NCI-H187 (cell line): ENCODE measurements at places on chromosomes 12 and 14.

DNA sequence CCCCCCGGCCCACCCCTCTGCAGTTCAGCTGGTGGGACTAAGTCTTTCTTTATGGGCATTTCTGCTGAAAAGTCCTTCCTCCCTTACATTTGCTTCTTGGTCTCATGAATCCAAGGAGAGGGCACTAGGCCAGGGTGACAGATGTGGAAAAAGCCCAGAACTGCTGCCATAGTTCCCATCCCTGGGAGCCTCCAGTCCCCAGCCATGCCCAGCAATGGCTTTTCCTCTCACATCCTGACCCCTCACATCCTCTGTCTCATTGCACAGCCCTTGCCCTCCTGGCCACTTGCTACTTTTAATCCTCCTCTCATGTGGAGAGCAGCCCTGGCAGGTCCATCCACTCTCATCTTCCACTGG, 122.5 kb downstream of the ZFP36L1 start:
- no peak for DNase-seq

- no peak for DNase-seq
Observed at GRCh38 chr12:47813511-47814196, 6.0 kb downstream of the HDAC7 start.

DNA sequence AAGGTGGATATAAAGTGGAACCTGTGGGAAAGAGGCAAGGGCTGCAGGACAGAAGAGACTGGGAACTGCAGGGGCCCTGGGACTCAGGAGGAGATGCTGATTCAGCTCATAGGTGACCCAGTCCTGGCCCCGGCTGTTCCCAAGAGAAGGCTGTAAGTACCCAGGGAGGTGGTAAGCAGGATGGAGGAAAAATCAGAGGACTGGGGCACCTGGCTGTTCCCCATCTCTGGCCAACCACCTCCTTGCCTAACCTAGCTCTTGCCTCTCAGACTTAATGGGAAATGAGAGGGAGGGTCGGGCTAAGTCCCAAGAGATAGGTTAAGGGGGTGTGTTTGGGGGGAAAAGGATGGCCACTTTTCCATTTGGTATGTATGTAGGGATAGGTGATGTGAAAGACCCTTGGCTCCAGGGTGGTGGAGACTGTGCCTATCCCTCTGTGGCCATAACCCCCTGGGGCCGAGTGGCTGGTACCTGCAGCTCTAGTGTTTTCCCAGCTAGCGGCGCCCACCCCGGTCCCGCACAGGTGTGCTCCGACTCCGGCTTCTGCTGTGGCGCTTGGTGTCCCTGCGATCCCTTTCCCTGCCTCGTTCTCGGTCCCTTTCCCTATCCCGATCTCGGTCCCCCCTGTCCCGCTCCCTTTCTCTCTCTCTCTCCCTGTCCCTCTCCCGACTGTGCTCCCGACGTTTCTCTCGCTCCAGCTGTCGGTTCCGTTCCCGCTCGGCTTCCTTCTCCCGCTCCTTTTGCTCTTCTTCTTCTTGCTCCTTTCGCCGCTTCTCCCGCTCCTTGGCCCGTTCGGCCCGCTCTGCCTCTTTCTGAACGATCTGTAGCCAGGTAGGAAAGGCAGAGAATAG, 1.6 kb upstream of the CDH24 start:
- no peak for DNase-seq

DNA sequence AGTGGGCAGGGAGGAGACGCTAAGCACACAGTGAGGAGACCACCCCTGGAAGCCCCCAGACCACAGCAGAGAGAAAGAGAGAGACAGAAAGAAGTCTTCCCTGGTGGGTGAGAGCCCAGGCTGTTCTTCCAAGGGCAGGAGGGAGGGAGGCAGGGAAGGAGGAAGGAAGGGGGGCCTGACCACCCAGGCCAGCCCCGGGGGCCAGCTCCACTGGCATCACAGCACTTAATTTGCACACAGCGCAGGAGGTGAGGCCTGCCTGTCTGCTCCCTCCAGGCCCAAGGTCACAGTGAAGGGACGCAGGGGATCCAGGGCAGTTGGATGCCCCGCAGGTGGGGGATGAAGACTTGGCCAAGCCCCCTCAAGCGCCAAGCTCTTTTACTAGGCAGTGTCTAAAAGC, 141.9 kb upstream of the C14orf180 start:
- DNase-seq = no peak

DNA sequence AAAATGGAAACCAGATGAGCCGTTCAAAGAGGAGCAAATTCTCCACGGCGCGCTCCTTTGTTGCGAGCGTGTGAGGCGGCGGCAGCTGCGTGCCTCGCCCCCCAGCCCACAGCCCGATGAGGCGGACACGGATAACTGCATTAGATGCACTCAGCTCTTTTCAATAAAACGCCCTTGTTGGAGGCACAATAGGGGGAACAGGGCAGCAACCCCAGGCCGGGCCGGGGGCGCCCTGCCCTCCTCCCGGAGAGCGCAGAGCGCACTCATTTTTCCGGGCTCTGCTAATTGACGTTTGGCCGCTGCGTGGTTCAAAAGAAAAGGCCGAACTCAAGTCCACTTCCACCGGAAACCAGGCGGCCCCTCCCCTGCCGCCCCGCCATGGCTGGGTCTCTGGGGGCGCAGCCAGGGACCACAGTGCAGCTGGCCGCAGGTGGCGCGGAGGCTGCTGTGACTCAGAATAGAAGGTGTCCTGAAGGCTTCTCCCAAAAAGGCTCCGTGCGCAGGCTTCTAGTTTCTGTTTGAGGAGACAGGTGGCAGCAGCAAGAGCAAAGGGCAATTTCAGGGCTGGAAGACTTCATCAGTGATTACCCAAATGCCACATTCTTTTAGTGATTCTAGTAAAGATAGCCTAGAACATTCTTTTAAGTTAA, 29.0 kb upstream of the SMOC1 start:
- DNase-seq = no peak

DNA sequence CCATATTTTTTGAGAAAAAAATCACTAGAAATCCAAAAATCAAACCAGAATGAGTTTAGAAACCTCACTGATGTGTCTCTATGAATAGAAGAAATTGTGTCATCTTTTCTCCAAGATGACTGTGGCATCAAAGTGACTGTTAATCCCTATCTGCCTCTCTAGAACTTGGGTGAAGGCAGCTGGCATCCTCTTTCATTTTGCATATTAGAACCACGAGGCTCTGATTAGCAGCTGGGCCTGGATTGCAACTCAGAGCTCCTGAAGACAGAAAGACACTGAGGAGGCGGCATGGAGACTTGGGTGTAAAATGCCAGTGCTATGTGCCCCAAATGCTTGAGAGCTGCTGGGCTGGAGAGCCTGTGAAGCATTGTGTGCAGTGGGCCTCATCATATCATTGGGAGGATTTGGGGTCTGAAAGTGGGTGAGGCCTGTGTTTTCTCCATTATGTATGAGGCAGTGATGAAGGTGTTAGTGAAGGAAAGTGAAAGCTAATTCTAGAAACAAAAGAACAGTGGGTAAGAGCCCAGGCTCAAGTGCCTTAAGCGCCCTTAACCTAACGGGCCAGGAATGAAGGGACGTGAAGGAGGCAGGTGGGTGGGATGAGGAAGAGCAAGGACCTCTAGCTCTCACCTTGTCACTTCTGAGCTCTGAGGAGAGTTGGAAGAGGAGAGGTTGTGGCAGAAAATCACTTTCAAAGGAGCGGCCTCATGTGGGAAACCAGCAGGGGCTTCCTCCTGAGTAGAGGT, 26.2 kb downstream of the NKX2-8 start:
- peak; percentile 54 for DNase-seq

DNA sequence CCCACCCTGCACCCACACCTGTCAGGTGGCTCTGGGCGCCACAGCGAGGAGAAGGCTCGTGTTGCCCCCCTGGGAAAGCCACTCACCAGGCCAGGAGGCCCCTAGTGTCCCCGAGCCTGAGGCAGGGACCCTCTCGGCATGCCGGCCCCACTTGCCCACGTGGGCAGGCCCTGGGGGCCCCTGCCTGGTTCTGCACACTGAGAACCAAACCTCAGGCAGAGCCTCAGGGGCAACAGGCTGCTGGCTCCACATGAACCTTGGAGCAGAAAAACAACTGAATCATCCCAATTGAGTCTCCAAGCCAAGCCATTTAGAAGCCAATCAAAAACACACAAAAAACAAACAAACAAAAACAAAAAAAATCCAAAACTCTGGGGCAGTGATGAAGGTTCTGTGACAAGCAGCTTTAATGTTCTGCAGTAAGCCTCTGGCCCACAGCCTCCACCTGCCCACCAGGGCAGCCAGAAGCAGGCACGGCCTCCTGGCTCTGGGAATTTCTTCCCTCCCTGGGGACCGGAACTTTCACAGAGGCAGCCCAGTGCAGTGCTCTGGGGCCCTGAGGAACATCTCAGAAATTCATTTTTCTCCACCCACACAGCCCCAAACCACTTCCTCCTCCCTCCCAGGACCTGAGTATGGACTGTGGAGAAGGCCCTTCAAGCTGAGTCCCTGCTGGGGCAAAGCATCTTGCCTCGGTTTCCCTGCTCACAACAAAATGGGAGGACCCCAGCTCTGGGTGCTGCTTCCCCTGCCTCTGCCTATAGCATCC, 90.2 kb downstream of the CHGA start:
- no peak for DNase-seq

DNA sequence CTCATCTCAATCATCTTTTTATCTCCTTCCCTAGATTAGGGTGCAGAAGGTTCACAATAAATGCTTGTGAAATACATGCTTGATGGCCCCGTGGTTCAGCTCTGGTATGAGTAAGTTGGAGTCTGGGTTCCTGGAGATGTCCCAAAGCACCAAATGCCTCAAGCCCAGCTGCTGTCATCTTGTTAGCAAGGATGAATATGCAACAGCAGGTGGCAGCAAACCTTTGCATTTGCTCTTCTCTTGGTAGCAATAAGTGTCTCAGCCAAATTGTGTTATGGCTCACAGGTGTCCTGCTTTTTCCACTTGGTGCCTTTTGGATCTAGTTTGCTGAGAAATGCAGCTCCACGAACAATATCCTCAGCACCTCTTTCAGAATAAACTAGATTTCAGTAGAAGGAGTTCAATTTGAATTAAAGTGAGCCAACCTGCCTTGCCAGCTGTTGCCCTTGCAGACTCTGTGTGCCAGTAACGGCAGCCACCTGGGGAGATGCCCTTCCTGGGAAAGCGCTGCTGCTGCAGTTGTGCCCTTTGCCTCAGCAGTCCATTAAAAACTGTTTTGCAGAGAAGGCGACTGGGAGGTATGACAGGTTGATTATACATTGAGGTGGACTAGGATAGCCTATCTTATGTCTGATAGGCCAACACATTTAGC, 417.3 kb downstream of the SNAPC1 start:
- DNase-seq = peak; percentile 66

DNA sequence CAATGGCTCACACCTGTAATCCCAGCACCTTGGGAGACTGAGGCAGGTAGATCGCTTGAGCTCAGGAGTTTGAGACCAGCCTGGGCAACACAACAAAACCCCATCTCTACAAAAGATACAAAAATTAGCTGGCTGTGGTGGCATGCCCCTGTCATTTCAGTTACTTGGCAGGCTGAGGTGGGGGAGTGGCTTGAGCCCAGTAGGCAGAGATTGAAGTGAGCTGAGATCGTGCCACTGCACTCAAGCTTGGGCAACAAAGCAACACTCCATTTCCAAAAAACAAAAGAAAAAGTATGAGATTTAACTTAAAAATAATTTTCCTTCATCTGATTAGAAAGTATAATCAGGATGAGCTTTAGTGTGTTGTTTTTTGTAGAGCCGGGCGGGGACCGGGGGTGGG, 47.9 kb upstream of the BCAT1 start:
- DNase-seq = no peak

GRCh38 chr12:89247967-89248366, 104.3 kb downstream of the DUSP6 start:
- no peak for DNase-seq

DNA sequence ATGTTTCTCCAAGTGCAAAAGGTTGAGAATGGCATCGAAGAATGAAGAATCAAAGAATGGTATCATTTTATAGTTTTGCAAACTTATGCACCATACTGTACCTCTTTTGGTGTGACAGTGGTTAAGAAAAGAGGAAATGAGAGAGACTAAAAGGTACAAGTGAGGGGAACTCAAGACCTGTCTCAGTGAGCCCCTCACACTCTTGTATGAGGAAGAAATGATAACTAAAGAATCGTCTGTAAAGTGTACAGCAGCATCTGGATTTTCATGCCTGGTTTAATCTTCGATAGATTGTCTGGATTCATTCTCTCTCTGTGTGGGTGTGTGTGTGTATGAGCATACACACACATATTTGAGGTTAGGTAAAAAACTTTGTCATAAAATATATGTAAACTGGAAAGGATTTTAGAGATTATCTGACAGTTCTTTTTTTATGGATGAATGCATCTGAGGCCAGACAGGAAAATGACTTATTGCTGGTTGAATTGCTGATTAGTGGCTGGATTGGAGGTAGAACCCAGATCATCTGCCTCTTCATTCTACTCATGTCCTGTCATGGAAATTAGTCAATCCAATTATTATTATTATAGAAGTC, 16.0 kb upstream of the SLC38A2 start:
- no peak for DNase-seq

DNA sequence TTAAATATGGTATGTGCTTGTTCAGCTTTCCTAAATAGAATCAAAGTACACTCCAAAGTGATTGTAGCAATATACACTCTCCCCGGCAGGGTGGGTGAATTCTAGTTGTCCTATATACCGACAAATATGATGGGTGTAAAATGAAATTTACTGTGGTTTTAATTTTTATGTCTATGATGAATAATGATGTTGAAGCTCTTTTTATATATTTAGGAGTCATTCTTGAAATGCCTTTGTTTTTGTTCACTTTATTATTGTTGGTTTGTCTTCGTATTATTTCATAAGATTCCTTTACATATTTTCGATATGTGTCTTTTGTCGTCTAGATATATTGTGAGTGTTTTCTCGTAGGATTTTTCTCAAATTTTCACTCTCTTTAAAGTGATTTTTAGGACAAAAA, 105.7 kb downstream of the PDE3A start:
- no peak for DNase-seq

- DNase-seq = no peak
Observed at GRCh38 chr12:75236206-75236605, 26.6 kb upstream of the KCNC2 start.
